ENCODE measurements at places on chromosomes 7 and 10.

DNA sequence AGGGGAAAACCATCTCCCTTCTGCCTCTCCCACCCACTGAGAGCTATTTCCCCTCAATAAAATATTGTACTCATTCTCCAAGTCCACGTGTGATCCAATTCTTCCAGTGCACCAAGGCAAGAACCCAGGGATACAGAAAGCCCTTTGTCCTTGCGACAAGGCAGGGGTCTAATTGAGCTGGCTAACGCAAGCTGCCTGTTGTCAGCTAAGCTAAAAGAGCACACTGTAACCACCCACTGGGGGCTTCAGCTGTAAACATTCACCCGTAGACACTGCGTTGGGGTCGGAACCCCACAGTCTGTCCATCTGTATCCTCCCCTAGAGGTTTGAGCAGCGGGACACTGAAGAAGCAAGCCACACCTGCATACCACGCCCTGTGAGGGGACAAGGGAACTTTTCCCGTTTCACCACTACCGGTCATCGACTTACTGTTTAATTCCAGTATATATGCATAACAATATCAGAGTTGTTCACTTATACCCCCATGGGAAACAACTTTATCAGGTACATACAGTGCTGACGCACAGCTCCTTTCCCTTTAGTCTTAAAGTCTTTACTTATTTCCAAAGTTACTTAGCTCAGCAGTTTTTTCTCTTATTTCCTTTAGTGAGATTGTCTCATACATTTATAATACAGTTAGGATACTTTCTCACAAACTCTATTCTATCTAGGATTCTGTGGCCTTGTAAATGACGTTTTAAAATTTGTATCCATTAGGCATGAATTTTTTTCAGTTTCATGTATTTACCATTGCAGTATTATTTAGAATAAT is 721.6 kb downstream of the ANKRD7 start:
- no peak overlapping the region for H3K27ac ChIP-seq
- no peaks in the 10 kb centered on the region for H3K27me3 ChIP-seq
- H3K4me1 ChIP-seq = no peaks in the 10 kb centered on the region
- H3K4me3 ChIP-seq = no peak overlapping the region
- H3K36me3 ChIP-seq = no peaks in the 10 kb centered on the region

DNA sequence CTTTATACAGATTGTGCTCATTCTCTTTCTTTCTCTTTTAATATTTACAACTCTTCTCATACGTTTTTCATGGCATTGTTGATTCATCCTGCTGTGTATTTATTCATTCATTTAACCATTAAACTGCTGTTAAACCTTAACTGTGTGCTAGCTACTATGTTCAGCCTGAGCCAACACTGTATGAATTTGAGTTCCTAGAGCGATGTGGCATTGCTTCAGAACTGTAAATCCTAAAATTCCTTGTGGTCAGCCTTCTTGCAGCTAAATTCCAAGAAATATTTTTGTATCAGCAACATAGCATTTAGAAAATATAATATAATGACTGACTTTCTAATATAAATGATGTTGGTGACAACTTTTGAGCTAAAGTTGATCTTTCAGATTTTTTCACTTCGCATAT is 184.7 kb upstream of the FZD1 start:
- H3K4me1 ChIP-seq = no peaks in the 10 kb centered on the region
- H3K27ac ChIP-seq = no peak overlapping the region
- no peak overlapping the region for H3K4me3 ChIP-seq
- no peak for DNase-seq

GRCh38 chr7:69701288-69701687 is 103.0 kb downstream of the AUTS2 start:
- no peak overlapping the region for H3K4me3 ChIP-seq
- H3K27ac ChIP-seq = no peak overlapping the region
- H3K4me1 ChIP-seq = peaks cover 46% of the 10 kb centered on the region

DNA sequence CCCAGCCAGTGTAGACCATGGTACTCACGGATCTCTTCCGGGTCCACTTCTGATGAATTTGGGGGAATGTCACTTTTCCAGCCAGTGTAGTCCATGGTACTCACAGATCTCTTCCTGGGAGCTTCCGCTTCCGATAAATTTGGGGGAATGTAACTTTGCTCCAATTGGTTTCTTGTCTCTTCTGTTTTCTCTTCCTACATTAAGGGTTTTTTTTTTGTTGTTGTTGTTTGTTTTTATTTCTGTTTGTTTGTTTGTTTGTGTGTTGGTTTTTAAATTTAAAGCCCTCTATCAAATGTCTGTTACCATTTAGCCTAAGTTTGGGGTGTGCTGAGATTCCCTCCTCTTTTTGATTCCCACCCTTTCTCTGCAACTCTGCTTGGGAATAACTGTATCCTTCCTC is 475.8 kb upstream of the FZD8 start:
- no peak overlapping the region for H3K4me3 ChIP-seq
- no peak for DNase-seq
- peaks cover 1% of the 10 kb centered on the region for H3K36me3 ChIP-seq
- H3K27me3 ChIP-seq = no peaks in the 10 kb centered on the region

DNA sequence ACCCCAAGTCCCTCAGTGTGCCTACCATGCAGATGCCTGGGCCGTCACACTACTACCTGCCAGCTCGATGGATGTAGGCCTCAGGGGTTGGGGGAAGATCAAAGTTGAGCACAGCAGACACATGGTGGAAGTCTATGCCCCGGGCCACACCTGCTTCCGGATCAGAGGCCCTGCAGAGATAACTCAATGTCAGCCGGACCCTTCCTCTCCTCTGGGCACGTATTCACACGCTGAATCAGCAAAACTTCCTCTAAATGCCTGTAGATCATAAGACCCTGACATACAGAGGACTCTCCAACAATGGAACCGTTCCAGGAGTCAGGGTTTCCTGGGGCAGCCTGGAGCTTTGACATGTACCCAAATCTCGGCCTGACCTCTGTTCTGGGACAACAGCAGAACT is 3.7 kb downstream of the DDX56 start:
- peaks cover 22% of the 10 kb centered on the region for H3K4me1 ChIP-seq
- H3K27me3 ChIP-seq = no peaks in the 10 kb centered on the region
- no peak overlapping the region for H3K4me3 ChIP-seq
- H3K27ac ChIP-seq = no peak overlapping the region
- H3K36me3 ChIP-seq = peaks cover 52% of the 10 kb centered on the region

- H3K4me3 ChIP-seq = no peak overlapping the region
- peak overlapping the region; percentile 35 for H3K27ac ChIP-seq
- DNase-seq = no peak
- H3K27me3 ChIP-seq = no peaks in the 10 kb centered on the region
Observed at GRCh38 chr10:102718220-102718619, 3.8 kb downstream of the SFXN2 start.

- no peaks in the 10 kb centered on the region for H3K36me3 ChIP-seq
- H3K27me3 ChIP-seq = no peaks in the 10 kb centered on the region
- no peak overlapping the region for H3K27ac ChIP-seq
- no peak overlapping the region for H3K4me3 ChIP-seq
- DNase-seq = no peak
Observed at GRCh38 chr7:1861799-1862458, 191.9 kb downstream of the ELFN1 start.

DNA sequence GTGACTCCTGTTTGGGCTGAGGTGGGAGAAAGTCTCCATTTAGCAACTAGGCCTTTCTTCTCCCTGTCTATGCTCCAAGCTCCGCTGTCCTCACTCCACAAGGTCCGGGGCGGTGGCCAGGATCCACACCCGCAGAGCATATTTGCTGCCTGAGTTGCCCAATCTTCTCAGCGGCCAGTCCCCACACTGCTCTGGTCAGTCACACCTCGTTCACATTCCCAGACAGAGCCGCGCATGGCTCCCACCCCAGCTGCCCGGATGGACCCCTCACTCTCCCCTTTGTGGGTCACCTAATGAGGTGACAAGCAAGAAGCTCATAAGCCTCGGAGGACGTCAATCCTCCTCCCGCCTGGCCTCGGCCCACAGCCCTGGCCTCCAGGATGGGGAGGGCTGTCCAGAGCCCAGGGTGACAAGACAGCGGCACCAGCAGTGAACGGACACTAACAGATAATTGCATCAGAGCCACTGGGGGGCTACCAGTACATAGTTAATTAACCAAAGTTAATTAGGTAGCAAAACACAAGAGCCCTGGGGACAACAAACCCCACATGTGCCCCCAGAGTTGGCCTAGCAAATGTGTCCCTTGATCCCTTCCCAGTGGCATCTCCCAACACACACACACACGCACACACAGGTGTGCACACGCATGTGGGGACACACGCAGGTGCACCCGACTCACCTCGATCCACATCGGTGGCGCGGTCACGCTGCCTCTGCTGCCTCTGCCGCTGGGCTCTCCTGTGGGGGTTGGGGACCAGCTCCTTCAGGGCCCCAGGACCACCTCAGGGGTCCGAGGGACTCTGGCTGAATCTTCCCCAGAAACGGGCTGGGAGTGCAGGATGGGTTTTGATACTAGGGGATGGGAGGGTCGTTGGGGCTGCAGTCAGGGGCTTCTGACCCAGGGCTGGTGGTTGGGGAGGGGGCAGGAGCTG is 11.8 kb downstream of the EPHA1 start:
- H3K27ac ChIP-seq = no peak overlapping the region
- peaks cover 9% of the 10 kb centered on the region for H3K4me1 ChIP-seq
- no peak for DNase-seq
- no peak overlapping the region for H3K4me3 ChIP-seq
- peaks cover 2% of the 10 kb centered on the region for H3K36me3 ChIP-seq
- no peaks in the 10 kb centered on the region for H3K27me3 ChIP-seq

- no peaks in the 10 kb centered on the region for H3K27me3 ChIP-seq
- no peak overlapping the region for H3K27ac ChIP-seq
- H3K4me3 ChIP-seq = no peak overlapping the region
- no peaks in the 10 kb centered on the region for H3K36me3 ChIP-seq
- H3K4me1 ChIP-seq = peaks cover 9% of the 10 kb centered on the region
Observed at GRCh38 chr7:45646996-45647825, 73.0 kb downstream of the ADCY1 start.

DNA sequence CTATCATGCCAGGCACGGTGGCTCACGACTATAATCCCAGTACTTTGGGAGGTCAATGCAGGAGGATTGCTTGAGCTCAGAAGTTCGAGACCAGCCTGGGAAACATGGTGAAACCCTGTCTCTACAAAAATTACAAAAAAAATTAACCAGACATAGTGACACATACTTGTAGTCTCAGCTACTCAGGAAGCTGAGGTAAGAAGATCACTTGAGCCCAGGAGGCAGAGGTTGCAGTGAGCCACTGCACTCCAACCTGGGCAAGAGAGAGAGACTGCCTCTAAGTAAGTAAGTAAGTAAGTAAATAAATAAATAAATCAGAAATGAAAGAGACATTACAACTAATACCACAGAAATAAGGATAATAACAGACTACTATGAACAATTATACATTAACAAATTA is 36.2 kb downstream of the PDLIM1 start:
- peak overlapping the region; percentile 16 for H3K27ac ChIP-seq
- DNase-seq = no peak
- peaks cover 17% of the 10 kb centered on the region for H3K4me1 ChIP-seq
- peaks cover 12% of the 10 kb centered on the region for H3K36me3 ChIP-seq
- no peak overlapping the region for H3K4me3 ChIP-seq
- H3K27me3 ChIP-seq = peaks cover 30% of the 10 kb centered on the region

DNA sequence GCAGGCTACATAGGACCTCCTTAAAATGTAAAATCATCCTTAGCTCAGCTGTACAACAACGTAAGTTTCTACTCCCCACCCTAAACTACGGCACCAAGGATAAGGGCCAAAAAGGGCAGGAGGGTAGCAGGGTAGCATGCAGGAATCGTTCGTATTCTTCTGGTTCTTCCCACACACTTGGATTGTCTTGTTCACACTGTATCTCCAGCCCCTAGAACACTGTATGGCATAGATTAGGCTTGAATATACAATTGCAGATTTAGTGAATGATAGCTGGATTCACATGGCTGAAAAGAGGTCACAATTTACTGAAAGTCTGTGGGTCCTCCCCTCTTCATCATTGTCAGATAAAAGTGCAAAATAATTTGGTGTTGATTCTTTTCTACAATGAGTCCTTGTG is 28.2 kb upstream of the PRKAR2B start:
- no peak for DNase-seq
- no peak overlapping the region for H3K27ac ChIP-seq
- no peak overlapping the region for H3K4me3 ChIP-seq
- H3K4me1 ChIP-seq = no peaks in the 10 kb centered on the region
- no peaks in the 10 kb centered on the region for H3K36me3 ChIP-seq

DNA sequence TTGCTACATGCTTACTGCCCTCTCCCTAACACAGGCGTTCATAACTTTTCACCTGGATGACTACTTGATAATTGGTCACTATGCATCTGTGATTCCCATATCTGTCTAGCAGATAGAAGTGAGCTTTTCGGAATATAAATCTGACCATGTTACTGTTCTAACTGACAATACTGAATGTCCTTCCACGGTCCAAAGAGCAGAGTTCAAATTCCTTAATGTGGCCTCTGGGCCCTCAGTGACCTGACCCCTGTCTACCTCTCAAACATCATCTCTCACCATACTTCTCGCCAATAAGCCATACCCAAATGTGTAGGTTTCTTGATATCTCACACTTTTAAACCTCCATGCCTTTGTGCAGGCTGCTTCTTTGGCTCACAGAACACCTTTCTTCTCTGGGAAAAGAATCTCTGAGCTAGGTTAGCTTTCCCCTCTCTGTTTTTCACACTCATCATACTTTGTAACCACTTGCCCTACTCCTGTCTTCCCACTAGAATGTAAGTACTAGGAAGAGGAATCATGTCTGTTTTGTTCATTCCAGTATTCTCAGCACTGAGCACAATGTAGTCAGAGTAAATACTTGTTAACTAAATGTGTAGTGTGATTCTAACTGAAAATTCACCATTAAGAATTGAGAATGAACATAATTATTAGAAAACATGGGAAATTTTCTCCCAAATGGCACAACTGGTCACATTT is 39.2 kb upstream of the LRRC17 start:
- H3K27ac ChIP-seq = peak overlapping the region; percentile 59
- H3K4me3 ChIP-seq = no peak overlapping the region
- DNase-seq = no peak
- H3K27me3 ChIP-seq = peaks cover 25% of the 10 kb centered on the region
- peaks cover 33% of the 10 kb centered on the region for H3K4me1 ChIP-seq
- peaks cover 6% of the 10 kb centered on the region for H3K36me3 ChIP-seq

DNA sequence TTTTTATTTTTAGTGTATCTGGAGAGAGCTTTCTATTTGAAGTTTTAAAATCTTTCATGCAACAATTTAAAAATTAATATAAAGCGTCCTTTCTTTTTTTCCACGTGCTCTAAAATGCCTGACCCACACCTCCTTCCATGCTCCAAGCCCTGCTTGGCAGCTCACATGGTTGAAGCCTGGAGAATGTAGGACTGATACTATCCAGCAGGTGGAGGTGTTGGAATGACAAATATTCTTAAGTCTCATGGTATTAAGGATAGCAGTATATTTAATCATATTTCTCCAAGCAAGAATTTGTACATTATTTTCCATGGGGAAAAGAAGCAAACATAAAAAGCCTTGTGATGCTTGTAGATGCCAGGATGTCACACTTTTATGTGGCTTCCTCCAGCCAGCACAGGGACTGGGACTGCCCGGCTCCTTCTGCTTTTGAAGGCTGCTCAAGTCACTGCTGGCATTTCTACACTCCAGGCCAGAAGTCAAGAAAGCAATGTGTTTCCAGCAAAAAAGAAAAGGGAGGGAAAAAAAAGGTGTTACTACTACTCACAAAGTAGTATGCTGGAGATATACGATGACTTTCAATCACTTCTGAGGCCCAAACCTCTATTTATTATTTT is 49.7 kb downstream of the BZW2 start:
- H3K4me3 ChIP-seq = no peak overlapping the region
- no peak overlapping the region for H3K27ac ChIP-seq
- H3K27me3 ChIP-seq = no peaks in the 10 kb centered on the region
- H3K36me3 ChIP-seq = peaks cover 58% of the 10 kb centered on the region
- no peak for DNase-seq
